ENCODE measurements at places on chromosomes 2 and 18.

DNA sequence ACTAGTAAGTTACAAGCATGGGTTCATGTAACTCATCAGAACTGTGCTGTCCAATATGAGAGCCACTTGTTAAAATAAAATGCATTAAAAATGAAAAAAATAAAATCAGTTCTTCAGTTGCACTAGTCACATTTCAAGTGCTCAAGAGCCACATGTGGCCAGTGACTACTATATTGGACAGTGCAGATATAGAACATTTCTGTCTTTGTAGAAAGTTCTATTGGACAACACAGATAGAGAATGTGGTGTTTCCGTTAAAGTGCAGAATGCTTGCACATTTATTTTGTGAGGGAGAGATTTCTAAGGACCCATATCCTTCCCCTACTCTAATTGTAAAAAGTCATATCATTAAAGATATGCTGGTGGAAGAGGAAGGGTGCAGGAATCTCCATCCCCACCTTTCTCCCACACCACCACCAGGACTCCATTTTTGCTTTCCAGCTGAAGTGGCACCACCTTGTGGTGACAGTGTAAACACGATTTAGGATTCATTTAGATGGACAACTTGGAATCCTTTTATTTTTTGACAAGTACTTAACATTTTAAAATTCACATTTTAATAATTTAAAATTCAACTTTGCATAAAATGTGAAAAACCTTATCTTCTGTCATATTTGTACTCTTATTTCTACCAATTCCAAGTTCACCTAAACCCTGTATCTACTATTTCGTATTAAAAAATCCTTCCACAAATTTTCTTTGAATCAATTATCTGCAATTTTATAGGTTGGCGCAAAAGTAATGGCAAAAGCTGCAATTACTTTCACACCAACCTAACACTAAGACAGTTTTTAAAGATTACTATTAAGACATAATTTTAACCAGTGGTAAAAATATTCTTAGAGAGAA is 9.4 kb upstream of the CD302 start:
- no peak for DNase-seq

DNA sequence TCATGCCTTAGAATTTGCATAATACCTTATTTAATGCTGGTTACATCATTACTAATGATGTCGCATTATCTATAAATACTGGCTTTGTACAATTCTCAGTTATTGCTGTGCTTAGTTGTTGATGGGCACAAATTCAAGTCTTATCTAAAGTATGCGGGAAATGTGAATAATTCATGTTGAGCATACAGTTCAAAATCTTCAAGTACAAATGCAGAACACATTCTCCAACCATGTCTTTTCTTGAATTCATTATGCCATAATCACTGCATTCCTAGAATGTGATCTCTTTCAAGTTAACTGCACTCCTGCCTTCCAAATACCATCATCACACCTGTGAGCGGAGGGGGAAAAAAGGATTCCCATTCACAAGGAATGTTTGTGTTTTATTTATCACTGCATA is 337.0 kb downstream of the MBD2 start:
- no peak for DNase-seq

- DNase-seq: no peak
Observed at GRCh38 chr2:133485868-133486267, 82.4 kb downstream of the NCKAP5 start.

DNA sequence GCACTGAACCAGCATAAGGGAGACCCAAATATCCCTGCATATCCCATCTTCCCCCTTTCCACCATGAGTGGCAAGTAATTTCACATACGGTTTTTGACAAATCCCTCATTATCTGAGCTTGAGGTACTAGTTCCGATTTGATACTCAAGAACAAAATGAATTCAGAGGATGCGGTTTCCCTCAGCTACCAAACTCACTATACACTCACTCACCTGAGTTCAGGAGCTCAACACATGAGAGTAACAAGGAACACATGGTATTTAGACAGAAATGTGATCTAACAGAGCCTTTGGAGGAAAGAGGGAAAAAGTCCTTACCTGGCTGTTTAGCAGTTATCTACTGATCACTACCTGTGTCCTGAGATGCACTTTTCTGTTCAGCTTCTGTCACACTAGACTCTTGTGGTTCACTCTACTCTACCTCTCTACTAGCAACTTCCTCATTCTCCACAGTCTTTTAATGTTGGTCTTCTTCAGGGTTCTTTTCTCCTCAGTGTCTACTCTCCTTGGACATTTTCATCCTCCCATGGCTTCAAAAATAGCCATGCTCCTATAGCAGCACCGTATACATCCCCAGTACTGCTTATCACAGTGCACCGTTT is 25.1 kb downstream of the ASXL2 start:
- no peak for DNase-seq

GRCh38 chr2:71833855-71834560 is 313.7 kb downstream of the CYP26B1 start:
- no peak for DNase-seq

DNA sequence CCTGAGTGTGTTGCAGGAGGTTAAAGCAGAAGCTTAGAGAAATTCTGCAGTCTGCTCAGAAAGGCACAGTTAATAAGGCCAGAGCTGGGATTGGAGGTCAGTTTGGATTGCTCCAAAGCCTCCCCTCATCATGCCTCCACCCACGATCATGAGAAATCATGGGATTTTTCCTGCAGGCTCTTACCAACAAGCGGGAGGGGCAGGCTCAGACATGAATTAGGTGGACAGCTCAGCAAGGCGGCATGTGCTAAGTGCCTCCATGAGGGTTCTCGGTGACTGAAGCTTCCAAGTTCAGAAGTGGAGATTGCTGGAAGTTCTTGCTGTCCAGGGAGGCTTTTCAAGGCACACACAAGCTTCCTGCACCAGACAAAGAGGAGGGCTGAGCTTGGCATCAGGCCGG is 163.8 kb downstream of the SETBP1 start:
- DNase-seq: no peak

DNA sequence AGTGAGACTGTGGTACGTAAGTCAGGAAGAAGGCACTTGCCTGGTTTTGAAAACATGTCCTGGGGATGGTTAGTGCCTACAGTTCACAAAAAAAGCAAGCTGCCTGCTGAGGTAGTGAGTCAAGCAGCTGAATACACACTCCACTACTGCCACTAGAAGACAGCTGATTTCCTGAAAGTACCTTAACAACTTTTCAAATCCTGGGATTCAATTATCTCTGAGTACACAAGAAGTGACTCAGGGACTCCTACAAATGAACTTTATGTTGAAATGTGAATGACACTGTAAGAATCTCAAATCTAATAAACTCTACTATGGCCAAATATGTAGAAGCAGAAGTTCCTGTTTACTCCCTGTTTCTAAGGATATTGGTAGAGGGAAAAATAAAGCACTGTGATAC is 58.0 kb upstream of the ARL5A start:
- no peak for DNase-seq

DNA sequence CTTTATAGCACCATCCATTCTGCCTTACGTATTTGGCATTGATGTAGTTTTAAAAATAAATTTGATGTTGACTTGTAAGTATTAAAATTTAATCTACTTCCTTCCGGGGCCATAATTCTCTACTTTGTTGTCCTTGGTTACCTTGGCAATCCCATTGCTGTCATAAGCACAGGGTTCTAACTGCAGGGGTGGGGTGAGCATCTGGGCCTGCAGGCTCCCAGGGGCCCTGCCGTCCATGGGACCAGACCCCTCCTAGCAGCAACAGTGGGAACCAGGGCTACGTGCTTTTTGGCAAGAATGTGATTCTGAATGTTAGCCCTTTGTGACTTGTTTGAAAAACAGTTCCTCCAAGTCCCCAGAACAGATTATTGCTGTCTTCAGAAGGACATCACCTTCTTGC is 4.9 kb downstream of the ASAP2 start:
- no peak for DNase-seq

- no peak for DNase-seq
Observed at GRCh38 chr2:217669831-217670230, 333.0 kb downstream of the TNS1 start.

- no peak for DNase-seq
Observed at GRCh38 chr2:213766465-213766901, 482.2 kb downstream of the SPAG16 start.

DNA sequence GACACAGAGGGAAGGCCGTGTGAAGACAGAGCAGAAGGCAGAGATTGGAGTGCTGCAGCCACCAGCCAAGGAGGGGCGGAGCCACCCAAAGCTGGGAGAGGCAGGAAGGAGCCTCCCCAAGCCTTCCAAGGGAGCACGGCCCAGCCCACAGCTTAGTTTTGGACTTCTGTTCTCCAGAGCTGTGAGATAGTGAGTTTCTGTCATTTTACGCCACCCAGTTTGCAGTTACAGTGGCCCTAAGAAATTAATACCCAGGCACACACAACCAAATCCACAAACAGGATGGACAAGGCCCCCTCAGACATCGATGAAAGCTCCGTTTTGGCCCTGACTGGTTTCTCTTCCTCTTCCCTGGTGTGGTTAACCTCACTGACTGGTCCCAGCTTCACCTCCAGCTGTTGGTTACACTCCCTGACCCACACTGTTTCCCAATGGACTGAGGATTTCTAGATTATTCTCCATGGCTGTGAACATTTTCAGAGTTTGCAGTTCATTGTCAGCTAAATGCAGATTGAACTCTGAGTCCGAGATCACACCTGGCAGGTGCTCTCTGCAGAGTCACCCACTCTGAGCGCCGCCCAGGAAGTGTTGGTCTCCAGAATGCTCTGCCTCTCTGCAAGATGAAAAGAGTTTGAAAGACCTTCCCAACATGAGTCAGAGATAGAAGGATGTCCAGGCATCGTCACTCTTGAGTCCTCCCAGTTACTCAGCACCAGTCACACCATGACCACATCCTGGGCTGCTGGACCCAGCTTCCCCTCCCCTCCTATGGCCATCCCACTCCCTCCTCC is 100.2 kb downstream of the TWIST2 start:
- DNase-seq: no peak

- no peak for DNase-seq
Observed at GRCh38 chr2:237514474-237515130, 27.6 kb downstream of the MLPH start.

Data from NCI-H187 treated with DMSO at 0.1 percent for 48 hours (cell line).